ENCODE measurements at places on chromosomes 6 and 20.

DNA sequence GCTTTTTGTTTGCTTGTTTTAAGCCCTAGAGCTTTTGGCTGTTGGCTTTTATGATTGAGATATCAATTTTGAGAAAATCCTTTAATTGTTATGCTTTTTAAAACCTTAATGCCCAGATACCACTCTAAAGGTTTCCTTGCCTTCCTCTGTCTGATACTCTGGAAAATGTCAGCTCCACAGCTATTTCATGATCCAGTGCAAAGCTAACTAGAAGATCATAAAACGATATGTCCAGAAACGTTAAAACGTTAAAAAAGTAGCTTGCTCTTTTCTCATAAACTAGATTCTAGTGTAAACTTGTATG, 189.5 kb upstream of the TENT5A start:
- DNase-seq: no peak

- no peak for DNase-seq
Measured at GRCh38 chr6:86192123-86192522, 549.4 kb upstream of the SYNCRIP start.

DNA sequence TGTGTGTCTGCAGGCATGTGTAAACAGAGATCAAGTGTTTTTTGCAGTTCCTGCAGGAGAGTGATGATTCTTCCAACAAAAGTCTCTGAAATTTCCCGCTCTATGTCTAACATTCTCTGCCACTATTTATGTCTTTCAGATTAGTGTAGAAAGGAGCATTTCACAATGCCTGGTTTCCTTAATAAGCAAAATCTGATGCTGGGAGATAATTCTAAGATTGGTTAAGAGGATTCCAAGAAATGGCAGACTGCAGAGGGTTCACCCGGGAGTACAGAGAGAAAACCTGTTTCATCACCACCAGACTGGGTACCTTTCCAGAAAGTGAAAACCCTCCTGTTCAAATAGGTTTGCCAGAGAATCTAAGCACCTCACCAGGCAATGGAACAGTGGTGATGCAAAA, 62.7 kb downstream of the FOXC1 start:
- DNase-seq: no peak

GRCh38 chr6:68746376-68746775, 111.3 kb downstream of the ADGRB3 start:
- no peak for DNase-seq

GRCh38 chr6:11251553-11252360, 19.3 kb upstream of the NEDD9 start:
- DNase-seq: no peak
